ENCODE measurements at places on chromosomes 2 and 18.
A peak's percentile ranks its signal among the peaks of the same experiment; 100 is the strongest.

- no peak for DNase-seq
These were observed 16.6 kb downstream of the KLHL29 start for GRCh38 chr2:23401427-23402204.

DNA sequence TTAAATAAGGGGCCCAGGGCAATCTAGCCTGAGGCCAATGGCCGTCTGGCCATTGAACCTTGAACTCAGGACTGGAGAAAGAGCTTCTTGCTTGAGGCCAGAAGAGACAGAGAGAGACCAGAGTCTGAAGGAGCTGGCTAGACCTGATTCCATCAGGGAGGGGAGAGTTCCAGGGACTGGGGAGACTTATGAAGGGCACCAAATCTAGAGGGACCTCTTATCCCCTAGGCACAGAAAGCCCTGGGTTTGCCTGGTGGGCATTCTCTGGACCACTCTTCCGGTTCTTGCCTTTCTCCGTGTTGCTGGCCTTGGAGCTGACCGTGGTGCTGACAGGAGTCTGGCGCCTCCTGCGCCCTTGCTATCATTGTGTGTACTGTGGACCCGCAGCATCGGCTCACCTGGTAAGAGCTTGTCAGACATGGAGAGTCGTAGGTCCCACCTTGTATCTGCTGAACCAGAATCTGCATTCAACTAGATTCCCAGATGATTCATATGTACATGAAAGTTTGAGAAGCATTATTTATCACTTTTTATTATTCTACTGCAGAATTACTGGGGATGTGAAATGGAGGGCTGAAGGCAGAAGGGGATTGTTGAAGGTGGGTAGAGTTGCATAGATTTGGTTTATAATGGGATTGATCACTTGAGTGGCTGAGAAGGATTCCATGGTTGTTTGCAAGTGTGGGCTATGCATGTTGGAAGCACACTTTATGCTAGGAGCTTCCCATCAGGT is 4.3 kb upstream of the TRPM8 start:
- DNase-seq = peak; percentile 94

GRCh38 chr18:8943900-8944870 is 158.3 kb upstream of the NDUFV2 start:
- DNase-seq = no peak

DNA sequence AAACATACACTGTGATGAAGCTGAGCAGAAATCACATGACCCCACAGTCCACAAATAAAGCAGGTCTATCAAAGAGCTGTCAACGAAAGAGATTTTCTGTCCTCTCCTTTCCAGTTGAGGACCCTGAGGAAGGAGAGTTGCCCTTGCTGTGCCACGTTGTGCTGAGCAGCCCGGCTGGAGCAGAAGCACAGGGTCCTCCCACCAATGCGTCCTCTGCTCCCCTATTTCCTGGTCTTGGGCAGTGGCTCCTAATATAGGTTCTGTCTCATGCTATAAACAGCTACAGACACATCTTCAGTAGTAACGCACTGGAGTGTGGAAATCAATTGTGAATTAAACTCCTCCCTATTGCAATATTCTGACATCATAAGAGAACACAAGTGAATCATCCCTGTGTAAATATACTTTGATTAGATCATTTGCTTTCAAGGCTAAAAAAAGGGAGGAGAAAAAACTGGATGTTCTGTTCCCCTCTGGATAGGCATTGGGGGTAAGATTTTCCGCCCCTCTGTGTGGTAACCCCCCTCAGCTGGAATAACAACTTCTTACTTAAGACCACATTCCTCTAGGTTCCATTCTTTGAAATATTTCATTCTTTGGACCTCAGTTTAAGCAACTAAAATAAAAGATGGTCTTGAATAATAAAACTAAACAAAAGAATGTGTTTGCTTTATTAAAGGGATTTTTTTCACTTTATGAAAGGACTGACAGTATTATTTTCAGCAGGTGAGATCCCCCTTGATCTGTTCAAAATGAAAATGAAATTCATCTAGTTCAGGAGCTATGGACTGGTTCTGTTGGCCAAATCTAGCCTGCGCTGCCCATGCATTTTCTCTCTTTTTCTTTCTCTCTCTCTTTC is 8.3 kb upstream of the RHOB start:
- DNase-seq = no peak

DNA sequence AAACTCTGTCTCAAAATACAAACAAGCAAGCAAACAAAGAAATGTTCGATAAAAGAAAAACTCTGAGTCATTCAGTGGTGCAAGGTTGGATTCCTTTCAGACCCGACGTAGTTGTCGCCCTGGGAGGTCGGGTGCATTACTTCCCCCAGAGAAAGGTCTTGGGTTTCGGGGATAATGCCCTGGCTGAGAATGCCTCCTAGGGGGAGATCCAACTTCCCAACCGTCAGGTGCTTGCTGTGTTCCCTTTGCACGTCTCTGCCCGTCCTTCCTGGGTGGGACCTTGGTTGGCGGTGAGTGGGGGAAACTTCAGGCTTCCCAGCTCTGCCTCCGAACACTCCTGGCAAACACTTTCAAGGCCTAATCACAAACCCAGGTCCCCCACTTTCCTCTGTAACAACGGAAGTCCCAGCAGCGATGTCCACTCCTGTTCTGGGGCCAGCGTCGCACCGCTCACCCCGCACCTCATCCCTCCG is 609 bp downstream of the TPGS2 start:
- DNase-seq = peak; percentile 78

GRCh38 chr2:25979001-25979400 is 3.3 kb downstream of the KIF3C start:
- DNase-seq = no peak

DNA sequence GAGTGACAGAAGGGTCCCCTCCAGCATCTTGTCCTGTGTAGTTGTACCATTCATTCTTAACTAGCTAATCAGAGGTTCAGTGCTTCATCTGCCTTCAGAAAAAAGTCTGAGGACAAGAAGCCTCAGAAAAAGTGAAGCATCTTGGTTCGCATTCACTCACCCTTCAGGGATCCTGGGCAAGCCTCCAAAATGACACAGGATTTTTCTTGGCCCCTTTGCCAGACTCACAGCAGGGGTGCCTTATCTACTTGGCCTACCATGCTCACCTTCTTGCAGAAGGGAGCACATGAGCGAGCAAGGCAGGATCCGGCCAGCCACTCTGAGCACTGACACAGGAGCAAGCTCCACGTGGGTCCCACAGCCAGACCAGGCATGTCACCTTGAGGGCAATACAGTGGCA is 43.1 kb upstream of the XDH start:
- DNase-seq = no peak

DNA sequence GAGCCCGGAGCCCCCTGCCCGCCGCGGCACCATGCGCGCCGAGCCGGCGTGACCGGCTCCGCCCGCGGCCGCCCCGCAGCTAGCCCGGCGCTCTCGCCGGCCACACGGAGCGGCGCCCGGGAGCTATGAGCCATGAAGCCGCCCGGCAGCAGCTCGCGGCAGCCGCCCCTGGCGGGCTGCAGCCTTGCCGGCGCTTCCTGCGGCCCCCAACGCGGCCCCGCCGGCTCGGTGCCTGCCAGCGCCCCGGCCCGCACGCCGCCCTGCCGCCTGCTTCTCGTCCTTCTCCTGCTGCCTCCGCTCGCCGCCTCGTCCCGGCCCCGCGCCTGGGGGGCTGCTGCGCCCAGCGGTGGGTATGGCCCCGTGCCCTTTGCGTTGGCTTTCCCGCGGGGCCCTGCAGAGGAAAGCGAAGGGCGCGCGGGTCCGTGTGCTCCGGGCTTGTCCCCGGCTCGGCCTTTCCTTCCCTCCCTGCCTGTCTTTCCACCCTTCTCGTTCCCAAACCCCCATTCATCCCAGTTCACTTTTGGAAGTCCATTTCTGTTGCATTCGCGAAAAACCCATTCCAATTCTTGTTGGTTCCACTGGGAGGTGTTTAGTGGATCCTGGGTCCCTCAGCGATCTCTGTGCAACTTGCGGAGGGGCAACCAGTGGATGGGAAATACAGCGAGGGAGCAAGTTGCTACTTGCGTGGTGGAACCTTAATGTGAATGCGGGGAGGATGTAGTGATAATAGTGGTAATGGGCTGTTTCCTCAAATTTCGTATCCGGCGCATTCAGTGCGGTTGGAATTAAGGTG is 599 bp downstream of the ADAM23 start:
- DNase-seq = peak; percentile 77

DNA sequence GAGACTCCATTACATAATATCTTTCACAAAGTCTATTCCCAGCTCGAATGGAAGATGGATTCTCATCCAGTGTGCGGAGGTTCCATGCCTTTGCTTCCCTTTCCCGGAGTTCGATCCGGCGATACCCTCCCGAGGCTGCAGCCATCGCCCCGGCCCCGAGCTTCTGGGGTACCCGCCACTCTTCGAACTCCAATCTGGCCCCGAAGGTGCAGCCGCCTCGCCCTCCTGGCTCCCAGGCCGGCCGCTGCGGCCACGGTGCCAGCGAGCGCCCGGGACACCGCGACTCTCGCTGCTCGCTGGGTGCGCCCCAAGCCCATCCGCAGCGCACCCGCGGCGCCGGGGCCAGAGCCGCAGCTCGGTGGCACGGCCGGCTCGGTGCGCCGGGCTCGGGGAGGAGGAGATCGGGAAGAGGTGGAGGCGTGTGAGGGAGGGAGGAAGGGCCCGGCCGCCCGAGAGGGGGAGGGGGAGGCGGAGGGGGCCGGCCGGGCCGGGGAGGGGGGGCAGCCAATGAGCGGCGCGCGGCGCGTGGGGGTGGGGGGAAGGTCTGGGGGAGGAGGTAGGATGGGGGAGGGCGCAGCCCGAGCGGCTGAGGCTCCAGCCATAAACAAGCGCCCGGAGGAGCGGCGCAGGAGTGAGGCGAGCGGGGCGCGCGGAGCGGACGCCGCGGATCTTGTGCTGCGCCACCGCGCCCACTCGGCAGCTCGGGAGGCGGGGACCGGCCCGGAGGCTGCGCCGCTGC is at the start of gene CRIM1:
CRIM1 (plus strand) TSS at position 628 of the 739 bp plus-strand sequence. CDS start 515 bp downstream, outside the sequence.
- peak; percentile 94 for DNase-seq

- no peak for DNase-seq
These were observed 115.4 kb downstream of the SCG2 start for GRCh38 chr2:223486751-223487150.

GRCh38 chr2:29520001-29520400 is 401.4 kb downstream of the ALK start:
- no peak for DNase-seq

GRCh38 chr2:231597014-231597611 is 4.4 kb downstream of the TEX44 start:
- no peak for DNase-seq

GRCh38 chr18:23563377-23564043 is 22.8 kb downstream of the NPC1 start:
- no peak for DNase-seq

DNA sequence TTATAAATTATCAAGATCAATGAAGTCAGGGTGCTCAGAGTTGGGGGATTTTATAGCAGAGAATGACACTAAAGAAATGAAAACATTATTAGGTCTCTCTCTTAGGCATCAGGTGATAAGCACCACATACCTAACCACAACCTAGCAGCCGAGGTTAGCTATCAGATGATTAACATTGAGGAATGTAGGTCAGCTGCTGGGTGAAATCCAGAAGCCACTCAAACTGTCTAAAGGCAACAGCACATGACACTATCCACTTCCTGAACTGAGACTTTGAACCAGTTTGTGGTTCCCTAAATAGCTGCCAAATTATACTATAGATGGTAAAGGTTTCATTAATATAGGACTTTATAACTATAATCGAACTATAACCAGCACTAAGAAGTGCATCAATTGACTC is 4.7 kb downstream of the EPG5 start:
- DNase-seq = no peak

DNA sequence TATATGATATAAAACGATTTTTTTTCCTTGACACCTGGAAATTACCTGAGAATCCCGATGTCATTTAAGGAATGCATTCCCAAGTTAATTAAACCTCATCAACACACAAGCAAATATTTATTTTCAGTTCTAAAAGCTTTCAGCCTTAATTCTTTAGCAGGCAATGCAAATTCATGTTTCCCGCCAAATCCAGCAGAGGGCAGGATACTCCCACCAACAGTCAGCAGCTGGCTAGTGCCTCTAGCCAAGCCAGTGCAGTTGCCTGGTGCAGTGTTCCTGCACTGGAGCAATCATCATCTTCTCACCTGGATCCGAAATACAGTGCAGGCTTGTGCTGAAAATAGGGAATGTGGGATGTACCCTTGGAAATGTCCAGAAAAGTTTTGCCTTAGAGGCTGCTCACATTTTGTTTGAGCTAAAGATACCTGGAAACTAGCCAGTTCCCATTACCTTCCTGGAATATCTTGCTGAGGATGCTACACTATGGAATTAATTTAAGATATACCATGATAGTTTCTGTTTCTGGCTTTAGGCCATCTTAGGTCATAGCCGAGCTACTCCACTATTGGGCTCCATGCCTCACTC is 48.4 kb upstream of the CYTIP start:
- DNase-seq = peak; percentile 90

DNA sequence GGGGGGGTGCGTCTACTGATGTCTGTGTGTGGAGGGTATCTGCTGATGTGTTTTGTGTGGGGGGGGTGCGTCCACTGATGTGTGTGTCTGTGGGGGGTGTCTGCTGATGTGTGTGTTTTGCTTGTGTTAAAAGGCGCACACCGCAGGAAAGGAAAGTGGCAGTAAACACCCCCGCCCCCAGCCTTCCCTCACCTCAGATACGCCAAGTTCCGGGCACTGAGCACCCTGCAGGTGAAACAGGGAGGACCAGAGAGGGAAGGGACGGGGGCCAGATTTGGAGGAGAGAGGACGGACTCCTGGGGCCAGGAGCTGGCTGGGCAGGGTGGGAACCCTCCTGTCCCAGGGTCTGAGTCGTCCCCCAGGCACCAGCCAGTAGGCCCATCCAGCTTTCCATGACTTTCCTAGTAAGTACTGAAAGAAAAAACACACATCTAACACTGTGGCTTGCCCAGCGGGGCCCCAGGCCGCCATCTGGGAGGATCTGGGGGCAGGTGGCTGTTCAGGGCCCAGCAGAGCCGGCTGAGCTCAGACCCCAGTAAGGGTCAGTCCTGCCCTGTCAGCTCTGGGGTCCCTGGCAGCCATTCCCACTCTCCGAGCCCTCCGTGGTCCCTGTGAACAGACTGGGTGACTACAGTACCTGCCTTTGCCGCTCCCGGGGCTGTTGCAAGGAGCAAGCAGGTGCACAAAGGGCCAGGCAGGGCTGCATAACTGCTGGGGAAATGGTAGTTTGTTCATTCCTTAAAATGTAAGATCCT is 126.9 kb downstream of the NFATC1 start:
- peak; percentile 45 for DNase-seq

GRCh38 chr2:10665833-10666232 is 23.9 kb downstream of the NOL10 start:
- DNase-seq = no peak

DNA sequence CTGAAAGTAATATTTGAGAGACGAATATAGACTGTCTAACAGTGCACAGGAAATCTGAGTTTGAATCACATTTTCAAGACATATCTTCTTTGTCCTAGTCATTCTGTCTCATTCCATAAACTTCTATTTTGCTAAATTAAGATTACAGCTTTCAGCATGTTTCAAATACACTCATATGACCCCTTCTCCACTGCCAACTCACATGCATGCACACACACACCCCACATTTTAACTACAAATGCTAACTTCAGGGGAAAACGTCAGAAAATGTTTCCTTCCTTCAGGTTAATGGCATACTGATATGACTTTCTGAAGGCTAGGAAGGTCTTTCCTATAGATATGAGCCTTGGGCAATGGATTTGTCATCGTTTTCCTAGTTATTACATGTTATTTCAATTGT is 373.7 kb downstream of the RBM43 start:
- DNase-seq = no peak

- peak; percentile 95 for DNase-seq
These were observed 55.3 kb upstream of the LAPTM4A start for GRCh38 chr2:20106746-20107145.
